ENCODE measurements at places on chromosomes 16 and 17.
A peak's percentile ranks its signal among the peaks of the same experiment; 100 is the strongest.

- DNase-seq, result peak; percentile 54
Observed at GRCh38 chr17:62627219-62627903, at the start of gene MRC2. TSS of gene MRC2 (plus strand) at chr17:62627670. CDS start at chr17:62627803, 133 bp downstream.

DNA sequence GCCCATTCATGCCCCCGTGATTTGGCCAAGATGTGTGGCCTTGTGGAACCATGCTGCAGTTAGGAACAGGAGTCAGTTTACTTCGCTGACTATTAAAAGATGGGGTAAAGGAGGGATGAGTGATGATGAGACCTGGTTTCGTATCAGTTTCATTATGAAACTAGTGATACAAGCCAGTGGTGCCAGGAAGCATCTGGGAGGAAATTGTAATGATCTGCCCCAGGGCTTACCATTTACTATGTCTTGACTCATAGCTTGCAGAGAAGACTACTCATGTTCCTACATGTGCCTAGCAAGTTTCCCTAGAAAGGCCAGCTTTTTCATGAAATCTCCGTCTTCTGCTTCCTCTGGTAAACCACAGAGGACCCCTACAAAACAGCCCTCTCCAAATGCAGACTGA, 23.2 kb downstream of the CDH3 start:
- no peak for DNase-seq

DNA sequence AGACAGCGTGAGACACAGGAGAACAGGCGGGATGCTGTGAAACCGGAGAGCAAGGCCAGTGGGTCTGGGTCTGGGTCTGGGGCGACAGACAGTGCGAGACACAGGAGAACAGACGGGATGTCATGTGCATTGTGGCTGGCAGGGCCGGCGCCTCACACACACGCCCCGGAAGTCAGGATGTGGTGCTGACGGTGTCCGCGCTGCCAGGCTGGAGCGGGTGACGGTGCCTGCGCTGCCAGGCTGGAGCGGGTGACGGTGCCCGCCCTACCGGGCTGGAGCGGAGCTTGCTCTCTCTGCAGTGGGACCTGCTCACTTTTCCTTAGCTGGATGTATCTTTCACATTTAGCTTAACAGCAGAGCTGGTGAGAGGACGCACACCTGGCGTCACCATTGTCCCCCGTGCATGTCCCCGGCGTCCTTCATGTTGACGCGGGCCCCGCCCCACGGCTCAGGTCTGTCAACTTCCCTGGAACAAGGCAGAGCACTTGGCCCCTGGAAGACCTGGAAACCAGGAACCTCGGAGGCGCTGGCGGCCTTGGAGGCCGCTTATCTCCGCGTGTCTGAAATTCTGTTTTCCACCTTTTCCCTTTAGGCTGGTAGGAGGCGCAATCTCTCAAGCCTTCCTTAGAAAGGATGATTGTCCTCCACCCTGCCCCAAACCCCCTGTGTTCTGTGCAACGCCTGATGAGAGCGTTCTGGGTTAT, 43.0 kb upstream of the ZNF750 start:
- no peak for DNase-seq

DNA sequence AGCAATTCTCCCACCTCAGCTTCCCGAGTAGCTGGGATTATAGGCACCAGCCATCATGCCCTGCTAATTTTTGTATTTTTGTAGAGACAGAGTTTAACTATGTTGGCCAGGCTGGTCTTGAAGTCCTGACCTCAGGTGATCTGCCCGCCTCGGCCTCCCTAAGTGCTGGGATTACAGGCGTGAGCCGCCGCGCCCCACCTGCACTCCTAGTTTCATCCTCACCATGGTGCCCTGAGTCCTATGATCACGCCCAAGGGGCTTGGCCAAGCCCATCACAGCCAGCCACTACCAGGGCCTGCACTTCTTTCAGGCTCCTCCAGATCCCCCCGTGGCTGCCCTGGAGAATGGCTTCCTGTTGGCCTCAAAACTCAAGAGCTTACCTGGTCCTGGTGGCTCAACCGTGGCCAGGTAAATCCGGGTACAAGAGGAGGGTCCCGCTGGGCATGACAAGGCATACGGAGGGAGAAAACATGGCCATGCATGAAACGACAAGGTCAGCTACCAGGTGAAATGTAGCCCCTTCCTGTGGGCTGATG, 20.4 kb upstream of the TFAP4 start:
- DNase-seq, result no peak

DNA sequence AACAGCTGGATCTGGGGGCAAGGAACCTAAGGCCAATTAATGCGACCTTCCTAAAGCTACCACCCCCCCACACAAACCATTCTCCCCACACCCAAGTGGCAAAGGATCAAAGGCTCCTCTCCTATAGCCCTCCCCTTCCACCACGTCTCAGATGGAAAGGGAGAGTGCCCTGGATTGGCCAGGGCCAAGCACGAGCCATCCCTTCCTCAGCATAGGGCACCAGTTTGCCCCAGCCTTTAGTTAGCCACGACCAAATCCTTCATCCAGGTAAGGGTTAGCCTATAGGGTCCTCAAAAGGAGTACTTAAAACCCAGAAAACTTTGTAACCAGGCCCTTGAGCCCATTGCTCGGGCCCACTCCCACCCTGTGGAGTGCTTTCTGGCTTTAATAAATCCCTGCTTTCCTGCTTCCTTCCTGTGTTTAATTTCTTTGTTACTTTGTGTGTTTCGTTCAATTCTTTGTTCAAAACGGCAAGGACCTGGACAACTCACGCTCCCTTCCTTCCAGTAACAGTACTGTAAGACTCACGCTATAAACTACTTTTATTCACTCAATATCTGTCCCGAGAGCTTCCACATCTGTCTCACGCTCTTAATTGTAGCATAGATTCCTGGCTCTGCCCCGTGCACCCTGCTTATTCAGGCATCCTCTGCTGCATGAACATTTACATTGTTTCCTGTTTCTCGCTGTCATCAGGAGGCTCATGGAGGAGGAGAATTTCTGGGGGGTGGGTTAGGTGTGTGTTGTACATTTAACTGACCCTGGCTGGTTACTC, 62.3 kb downstream of the TNFRSF13B start:
- DNase-seq, result no peak

DNA sequence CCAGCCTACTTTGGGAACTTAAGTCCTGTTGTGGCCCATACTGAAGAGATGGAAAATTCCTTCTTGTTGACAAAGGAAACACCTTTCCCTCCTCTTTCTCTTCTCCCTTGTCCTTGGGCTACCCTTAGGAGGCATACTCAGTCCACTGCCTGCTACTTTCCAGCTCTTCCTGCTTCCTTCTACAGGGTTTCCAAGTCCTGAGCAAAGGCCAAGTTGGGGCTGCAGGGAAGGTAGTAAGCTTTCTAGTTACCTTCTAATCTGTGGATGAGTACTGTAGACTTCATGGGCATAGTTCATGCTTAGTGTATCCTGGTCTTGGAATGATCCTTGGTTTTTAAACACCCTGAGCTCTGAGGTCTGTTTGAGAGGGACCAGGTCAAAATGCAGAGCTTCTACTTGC, 299.2 kb upstream of the MAF start:
- no peak for DNase-seq

DNA sequence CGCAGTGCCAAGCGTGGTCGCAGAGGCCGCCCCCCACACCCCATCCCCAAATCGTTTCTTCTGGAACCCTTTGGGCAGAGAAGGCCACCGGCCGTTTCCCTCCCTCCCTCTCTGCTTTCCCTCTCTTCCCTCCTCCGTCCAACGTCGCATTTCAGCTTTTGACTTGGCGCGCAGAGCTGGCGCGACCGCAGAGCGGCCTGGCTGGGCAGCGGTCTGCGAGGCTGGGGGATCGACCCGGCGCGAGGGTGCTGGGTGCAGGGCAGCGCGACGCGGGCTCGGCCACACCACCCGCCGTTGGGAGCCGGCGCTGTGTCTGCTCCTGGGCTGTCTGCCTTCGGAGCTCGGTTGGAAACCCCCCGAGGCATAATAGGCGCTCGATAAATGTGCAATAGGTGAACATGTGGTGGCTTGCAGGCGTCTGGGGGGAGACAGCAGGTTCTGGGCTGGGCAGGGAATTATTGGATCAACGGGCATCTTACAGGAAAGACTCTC, 2.8 kb upstream of the NTN3 start:
- no peak for DNase-seq

DNA sequence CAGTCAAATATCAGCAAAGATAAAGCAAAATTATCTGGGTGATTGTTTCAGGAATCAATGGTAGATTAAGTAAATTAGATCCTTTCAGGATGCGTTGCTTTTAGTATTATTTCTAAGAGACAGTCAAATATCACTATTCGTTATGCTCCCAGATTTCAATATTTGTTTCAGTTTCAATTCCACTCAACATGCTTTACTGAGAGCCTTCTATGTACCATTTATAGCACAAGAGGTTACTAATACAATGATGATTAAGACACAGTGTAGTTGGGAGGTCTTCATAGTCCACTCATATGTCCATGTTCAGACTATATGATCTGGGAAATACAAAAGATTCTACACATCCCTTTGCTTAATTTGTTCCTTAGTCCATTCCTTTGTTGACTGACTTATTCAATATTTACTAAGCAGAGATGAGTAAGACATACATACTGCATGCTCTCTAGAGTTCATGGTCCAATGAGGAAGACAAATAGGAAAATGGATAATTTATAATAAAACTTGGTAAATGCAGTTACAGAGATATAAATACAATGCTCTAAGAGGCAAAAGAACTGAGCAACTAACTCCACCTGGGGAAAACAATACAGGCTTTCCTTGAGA, 88.2 kb upstream of the NOG start:
- no peak for DNase-seq

DNA sequence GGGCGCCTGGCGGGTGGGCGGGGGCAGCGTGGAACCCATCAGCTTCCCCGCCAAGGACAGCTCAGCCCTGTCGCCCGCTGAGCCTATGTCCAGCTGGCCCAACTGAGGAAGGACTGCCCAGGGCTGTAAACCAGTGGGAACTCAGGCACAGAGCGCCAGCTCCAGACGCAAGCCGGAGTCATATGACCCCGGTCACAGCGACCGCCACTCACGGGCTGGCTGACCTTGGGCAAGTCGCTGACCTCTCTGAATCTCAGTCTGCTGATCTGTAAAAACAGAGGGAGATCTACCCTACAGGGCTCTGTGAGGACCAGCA, 170.0 kb downstream of the C16orf78 start:
- no peak for DNase-seq

DNA sequence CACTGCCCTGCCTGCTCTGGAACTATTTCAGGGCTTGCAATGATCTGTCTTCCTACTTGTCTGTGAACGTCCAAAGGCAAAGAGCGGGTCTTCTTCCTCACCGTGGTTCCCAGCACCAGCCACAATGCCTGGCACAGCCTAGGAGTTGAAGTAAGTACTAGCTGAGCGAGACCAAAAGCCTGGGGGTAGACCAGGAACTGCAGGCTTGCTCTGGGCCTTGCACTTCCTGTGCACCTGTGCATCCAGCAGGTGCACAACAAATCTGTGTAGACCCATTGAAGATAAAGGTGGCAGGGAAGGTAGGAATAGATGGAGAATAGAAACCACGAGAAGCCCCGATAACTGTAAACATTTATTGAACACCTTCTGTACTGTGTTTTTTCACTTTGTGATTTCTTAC, 4.6 kb downstream of the FAM171A2 start:
- no peak for DNase-seq

- no peak for DNase-seq
Observed at GRCh38 chr16:5323284-5324141, 225.9 kb upstream of the EEF2KMT start.

GRCh38 chr17:80008383-80008840, 27.3 kb downstream of the TBC1D16 start:
- no peak for DNase-seq

DNA sequence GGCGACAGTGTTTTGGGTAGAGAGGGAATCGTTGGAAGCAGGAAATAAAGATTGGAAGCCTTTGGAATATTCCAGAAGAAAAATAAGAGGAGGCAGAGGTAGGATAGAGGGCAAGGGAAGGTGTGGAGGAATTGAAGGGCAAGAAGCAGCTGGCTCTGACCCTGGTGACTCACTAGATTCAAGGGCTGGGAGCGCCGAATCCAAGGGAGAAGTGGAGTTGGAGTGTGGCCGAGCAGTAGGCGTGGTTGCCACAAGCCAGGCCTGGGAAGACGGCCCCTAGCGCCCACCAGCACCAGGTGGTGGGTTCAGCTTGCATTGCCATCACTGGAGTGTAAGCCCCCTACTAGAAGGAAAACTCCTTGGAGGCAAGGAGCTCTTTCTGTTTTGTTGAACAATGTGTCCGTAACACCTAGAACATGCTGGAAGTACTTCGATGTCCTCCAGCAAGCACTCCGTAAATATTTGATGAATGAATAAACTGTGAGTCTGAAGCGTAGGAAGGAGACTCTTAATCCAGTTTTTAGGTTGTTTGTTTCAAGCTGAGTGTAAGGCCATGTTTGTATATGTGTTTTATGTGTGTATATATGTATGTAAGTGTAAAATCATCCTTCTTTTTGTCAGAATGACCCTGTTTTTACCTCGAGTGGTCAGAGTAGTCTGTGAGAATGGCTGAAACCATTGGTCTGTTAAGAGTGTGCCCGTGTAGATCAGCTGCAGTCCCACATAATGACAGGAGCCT, 139.5 kb downstream of the CMIP start:
- DNase-seq, result no peak

DNA sequence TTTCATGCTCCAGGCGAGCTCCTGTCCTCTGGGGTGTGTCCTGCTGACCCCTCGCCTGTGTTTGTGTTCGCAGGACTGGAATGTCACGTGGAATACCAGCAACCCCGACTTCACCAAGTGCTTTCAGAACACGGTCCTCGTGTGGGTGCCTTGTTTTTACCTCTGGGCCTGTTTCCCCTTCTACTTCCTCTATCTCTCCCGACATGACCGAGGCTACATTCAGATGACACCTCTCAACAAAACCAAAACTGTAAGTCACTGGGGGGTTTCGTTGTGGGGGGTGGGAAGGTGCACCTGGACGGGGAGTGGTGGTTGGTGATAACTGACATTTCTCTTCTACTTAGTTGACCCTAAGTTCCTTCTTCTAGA, 58.3 kb downstream of the ABCC1 start:
- no peak for DNase-seq

DNA sequence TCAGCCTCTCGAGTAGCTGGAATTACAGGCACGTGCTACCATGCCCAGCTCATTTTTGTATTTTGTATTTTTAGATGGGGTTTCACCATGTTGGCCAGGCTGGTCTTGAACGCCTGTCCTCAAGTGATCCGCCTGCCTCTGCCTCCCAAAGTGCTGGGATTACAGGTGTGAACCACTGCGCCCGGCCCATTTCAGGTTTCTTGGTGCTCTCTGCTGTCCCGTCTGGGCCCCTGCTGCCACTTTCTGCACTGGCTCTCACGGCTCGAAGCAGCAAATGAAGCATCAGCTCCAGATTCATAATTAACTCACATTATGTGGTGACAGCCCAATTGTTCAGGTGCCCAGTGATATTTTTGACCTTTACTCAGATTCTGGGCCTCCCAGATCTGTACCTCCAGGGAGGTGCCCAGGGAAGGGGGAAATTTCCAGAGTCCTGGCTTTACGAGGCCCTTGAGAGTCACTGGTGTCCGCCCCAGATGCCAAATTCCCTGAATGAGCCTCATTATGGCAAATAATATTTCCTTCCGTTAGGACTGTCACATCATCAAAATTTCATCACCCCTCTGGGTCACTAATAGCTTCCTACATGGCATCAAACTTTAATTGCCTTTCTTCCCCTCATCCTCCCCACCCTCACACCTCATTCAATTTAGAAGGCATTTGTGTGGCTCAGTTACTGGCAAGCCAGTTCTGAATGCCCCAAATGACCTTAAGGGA, 9.0 kb downstream of the SDK2 start:
- no peak for DNase-seq

GRCh38 chr17:28982131-28982793, 23.6 kb downstream of the SEZ6 start:
- DNase-seq, result no peak
